HFFc6 (cell line): ENCODE measurements at places on chromosomes 11 and 22. TPM values are rescaled to one million over a fixed set of nuclear protein-coding genes. Genes with fewer than 3 reads are reported as not detected.

- no peaks in the 10 kb centered on the region for H3K4me1 ChIP-seq
- H3K4me3 ChIP-seq = no peak overlapping the region
- H3K27me3 ChIP-seq = peaks cover 11% of the 10 kb centered on the region
- H3K36me3 ChIP-seq = no peaks in the 10 kb centered on the region
These were observed 20.4 kb upstream of the EMSY start for GRCh38 chr11:76424379-76424778.

DNA sequence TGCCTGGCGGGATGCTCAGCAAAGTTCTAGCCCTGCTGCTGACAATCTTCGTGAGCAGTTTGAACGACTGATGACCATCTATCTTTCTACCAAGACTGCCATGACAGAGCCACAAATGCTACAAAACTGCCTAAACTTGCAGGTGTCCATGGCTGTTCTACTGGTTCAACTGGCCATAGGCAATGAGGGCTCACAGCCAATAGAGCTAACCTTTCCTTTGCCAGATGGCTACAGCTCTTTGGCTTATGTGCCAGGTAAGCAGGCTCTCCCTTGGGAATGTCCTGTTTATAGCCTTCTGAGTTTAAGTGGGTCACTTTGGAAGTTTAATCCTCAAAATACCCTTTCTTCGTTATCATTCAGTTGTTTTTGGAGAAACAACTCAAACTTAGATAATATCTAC lies 20.1 kb downstream of the UBE4A start:
- no peaks in the 10 kb centered on the region for H3K4me1 ChIP-seq
- no peak overlapping the region for H3K4me3 ChIP-seq
- H3K27ac ChIP-seq = no peak overlapping the region
- no peaks in the 10 kb centered on the region for H3K27me3 ChIP-seq
- no peak for DNase-seq

OR9G1 gene
- not detected in 3 replicates for total RNA-seq

AQP11 gene
- total RNA-seq = 1.3 and 1.8 TPM in 2 replicates

CALCB gene
- total RNA-seq = not detected in 2 replicates

GRCh38 chr11:457111-457760 lies 7.2 kb downstream of the PTDSS2 start:
- DNase-seq = no peak
- H3K4me3 ChIP-seq = no peak overlapping the region
- no peaks in the 10 kb centered on the region for H3K4me1 ChIP-seq
- no peak overlapping the region for H3K27ac ChIP-seq
- H3K27me3 ChIP-seq = no peaks in the 10 kb centered on the region; the same call in 1 of the 2 replicates

DNA sequence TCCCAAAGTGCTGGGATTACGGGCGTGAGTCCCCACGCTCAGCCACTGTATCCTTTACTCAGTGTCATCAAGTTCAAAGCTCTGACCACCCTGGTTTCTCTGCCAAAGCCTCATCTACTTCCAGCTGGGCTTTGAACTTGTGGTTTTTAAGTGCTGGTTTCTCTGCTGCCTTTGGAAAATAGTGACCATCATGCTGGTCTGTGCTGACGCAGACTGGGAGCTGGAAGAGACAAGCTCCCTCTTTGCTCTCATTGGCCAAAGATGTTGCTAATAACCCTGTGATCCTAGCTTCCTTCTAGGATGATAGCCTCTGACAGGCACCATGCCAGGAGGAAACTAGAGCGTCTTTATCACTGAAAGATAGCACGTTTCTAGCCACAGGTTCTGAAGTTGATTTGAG lies 62.4 kb downstream of the ALX4 start:
- H3K4me1 ChIP-seq = peaks cover 52% of the 10 kb centered on the region
- no peak for DNase-seq
- H3K27ac ChIP-seq = no peak overlapping the region
- H3K27me3 ChIP-seq = no peaks in the 10 kb centered on the region; the same call in 1 of the 2 replicates
- H3K36me3 ChIP-seq = peaks cover 34% of the 10 kb centered on the region

DNA sequence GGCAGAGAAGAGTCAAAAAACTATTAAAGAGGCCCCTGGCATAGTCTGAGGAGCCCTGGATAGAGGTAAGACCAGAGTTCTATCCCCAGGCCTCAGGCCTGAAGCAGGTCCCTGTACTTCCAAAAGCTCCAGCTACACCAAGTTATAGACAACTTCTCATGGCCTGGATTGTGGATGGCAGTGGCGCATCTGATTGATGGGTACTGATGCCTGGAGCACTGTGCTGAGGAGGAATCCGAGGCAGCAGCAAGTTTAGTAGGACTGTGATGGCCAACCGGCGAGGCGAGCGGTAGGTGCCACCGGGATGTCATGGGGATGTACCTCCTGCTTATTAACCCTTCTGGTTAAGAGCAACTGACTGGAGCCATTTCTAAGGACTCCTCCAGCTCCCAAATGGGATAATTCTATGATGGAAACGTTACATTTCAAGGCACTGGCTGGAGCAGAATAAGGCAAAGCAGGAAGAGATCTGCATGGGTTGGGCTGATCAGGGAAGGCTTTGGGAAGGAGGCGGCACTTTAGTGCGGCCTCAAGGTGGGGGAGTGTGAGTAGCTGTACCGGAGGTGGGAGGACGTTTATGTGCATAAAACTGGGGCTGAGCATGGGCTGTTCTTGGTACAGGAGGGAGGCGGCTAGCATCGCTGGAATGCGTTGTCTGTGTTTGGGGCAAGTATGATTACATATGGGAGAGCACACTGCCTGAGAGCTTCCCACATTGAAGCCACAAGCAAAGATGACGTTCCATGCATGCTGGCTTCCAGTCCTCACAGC lies 24.2 kb upstream of the JAM3 start:
- H3K27ac ChIP-seq = no peak overlapping the region
- peaks cover 36% of the 10 kb centered on the region for H3K4me1 ChIP-seq
- H3K4me3 ChIP-seq = no peak overlapping the region
- H3K27me3 ChIP-seq = peaks cover 17% of the 10 kb centered on the region
- DNase-seq = no peak

DNA sequence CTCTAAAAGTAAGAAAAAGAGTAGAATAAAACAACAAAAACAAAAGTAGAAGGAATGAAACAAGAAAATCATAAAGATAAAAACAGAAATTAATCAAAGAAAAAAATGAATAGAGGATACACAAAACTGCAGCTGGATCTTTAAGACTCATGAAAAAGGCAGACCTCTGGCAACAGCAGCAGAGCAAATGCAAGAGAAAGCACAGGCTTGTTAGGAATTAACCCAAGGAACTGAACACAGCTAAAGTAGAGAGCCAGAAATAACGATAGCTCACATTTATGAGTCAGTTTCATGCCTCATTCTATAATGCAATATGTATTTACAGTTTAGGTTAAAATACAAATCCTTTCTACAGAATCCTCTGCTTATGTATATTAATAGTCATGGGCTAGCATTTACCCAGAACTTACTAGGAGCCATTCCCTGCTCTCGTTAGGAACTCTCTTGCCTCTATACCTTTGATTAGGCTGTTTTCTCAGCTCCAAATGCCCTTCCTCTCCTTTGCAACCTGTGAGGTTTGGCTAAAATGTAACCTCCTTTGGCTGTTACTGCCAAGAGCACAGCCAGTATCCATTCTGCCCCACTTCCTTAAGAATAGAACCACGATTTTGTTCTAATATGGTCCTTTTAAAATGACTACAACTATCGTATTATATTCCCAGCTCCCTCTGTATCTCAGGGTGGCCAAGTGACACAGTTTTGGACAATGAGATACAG lies 38.3 kb upstream of the NFAM1 start:
- H3K27me3 ChIP-seq = peaks cover 28% of the 10 kb centered on the region
- no peak overlapping the region for H3K4me3 ChIP-seq
- no peak for DNase-seq
- H3K27ac ChIP-seq = no peak overlapping the region
- H3K36me3 ChIP-seq = no peaks in the 10 kb centered on the region

MRGPRE gene
- total RNA-seq = not detected in 2 replicates

DNA sequence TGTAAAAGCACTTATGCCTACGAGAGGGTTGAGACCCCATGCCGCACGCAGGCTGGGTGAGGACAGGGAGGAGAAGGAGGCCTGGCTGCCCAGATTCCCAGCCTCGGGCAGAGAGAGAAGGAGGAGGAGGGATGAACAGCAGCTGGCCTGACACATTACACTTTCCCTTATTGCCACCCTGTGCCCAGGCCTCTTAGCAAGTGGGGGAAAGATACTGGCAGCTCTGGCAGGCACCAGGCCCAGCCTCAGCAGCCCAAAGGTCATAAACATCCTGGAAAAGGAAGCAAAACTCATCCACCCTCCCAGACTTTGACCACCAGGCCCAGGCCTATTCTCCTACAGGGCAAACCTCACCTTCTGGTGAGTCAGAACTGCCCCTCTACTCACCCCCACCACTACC lies 4.7 kb downstream of the PLAAT3 start:
- peak overlapping the region; percentile 30; the same call in 1 of the 2 replicates for H3K27ac ChIP-seq
- DNase-seq = no peak
- H3K4me3 ChIP-seq = no peak overlapping the region
- no peaks in the 10 kb centered on the region; the same call in 1 of the 2 replicates for H3K27me3 ChIP-seq
- H3K36me3 ChIP-seq = no peaks in the 10 kb centered on the region

- peaks cover 44% of the 10 kb centered on the region for H3K27me3 ChIP-seq
- no peak overlapping the region for H3K4me3 ChIP-seq
- H3K4me1 ChIP-seq = peaks cover 5% of the 10 kb centered on the region
- H3K36me3 ChIP-seq = no peaks in the 10 kb centered on the region; the same call in 1 of the 2 replicates
- no peak overlapping the region for H3K27ac ChIP-seq
These were observed 17.0 kb downstream of the FADD start for GRCh38 chr11:70220136-70220535.

MS4A6A gene
- total RNA-seq = not detected in 3 replicates

GRCh38 chr22:21866833-21867527 lies 465 bp downstream of the MAPK1 start:
- peaks cover 43% of the 10 kb centered on the region for H3K4me1 ChIP-seq
- H3K27ac ChIP-seq = peak overlapping the region; percentile 92
- H3K36me3 ChIP-seq = peaks cover 16% of the 10 kb centered on the region
- H3K27me3 ChIP-seq = no peaks in the 10 kb centered on the region; the same call in 1 of the 2 replicates
- no peak for DNase-seq
- peak overlapping the region; percentile 97 for H3K4me3 ChIP-seq

ELF5 gene
- not detected in 3 replicates for total RNA-seq

TRPM5 gene
- total RNA-seq = not detected in 3 replicates

SPI1 gene
- total RNA-seq = not detected in 3 replicates
